ENCODE measurements at places on chromosomes 13 and 19.

- DNase-seq: no peak
Measured at GRCh38 chr13:60974296-60974695, 441.4 kb downstream of the PCDH20 start.

DNA sequence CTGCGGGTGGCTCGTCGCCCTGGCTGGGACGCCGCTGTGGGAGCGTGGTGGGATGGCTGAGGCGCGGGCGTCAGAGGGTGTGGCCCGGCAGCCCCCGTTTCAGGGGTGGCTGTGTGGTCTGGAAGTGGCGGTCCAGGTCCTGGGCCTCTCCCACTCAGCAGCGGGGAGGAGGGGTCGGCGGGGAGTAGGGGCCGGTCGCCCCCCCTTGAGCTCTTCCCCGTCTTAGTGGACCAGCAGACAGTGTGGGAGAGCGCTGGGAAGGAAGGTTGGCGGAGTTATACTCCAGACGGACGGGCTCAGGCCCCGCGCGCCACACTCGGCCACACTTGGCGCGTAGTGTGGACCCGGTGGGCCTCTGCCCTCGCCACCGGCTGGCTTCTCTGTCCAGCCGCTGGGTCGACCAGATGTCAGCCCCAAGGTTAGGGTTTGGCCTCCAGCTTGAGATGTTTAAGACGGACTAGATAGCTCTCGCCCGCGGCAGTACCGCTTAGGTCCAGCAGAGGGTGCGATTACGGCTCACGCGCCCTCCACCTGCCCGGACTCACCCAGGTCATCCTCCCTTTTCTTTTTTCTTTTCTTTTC is 21.7 kb upstream of the ZNF429 start:
- DNase-seq: peak; percentile 76

GRCh38 chr13:111317571-111318345 is 2.7 kb upstream of the TEX29 start:
- no peak for DNase-seq

DNA sequence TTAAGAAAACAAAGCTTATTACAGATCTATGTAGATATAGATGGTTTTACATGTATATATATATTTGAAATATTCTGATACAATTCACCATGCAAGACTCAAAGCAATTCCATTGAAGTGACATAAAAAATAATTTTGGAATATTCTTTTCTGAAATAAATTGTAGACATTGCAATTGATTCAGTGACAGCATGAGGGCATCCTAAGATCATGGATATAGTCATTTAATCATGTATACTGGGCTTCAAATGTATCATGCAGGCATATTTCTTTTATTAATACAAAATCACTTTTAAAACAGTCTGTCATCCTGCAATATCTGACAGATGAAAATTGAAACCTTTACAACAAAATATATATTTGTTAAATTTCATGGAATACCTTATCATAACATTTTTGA is 286.7 kb upstream of the SLITRK6 start:
- DNase-seq: no peak

DNA sequence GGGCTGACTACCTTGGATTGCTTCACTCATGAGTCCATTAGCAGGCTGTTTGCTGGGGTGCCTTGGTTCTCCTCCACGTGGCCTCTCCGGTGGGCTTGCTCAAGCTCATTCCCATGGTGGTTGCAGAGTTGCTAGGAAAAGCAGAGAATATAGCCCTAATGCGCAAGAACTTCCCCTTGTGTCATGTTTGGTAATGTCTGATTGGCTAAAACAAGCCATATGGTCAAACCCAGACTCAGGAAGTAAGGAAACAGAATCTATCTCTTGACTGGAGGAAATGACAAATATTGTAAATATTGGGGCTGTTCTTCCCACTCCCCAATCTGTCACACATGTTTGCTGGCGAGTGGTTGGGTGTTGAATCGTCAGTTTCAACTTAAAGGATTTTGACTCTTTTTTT is 12.1 kb downstream of the NFILZ start:
- no peak for DNase-seq

Data from iPS DF 6.9 (cell line).